ENCODE measurements at places on chromosomes 1 and 21.

- DNase-seq, result no peak
Observed at GRCh38 chr1:173191011-173191705, 16.0 kb downstream of the TNFSF4 start.

- no peak for DNase-seq
Observed at GRCh38 chr1:174008269-174008668, 13.9 kb downstream of the RC3H1 start.

GRCh38 chr21:44874497-44875315, 1.2 kb upstream of the PTTG1IP start:
- DNase-seq, result peak; percentile 55

DNA sequence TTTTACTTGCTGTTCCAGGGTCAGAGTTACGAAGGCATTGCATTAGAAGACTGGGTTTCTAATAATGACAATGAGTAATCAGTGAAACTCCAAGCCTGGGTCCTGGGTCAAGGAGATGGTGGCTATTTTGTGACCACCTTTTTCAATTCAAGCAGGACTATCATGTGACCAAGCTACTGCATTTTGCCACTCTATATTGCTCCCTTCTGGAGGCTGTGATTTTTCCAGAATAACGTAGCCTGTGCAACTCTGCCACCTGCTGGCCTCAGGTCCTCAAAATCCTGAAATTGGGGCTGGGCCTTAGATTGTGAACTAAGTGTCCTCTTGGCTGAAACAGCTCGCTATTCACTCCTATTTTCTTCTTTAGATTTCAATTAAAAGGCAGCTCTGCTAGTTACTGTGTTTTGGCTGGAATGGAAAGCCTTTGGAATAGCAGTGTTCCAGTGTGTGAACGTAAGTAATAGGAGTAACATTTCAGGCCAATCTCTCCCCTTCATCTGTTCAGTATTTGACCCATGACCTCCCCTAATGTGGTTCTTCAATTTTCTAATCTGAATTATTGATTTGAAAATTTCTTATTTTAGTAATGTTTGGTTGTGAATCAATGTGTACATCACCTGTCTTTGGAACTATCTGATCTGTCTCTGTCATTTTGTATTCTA, 52.9 kb upstream of the CD46 start:
- DNase-seq, result peak; percentile 17

DNA sequence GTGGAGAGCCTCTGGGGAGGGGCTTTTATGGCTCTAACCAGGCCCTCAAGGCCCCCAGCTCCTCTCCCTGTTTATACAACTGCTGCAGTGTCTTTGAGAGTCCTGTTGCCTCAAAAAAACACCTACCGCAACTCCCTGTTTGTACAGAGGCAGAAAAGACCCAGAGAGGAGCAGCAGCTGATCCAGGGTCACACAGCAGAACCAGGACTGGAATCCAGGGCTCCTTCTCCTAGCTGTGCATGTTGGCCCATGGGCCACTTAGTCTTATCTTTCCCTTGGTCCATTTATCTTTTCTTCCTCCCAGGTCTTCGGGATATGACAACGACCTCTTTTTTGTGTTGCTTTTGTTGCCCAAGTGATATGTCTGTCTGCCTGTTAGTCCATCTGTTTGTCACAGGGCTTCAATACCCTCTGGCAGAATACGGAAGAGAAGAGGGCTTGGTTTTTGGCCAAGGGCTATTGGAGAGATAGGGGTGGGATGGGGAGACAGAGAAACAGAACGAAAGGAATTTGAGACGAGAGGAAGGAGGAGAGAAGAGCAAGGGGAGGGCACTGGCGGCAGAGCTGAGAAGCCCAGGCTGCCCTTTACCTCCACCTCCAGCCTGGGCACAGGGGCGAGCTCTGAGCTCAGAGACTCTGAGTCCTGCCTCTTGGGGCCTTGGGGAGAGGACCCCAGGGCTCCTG, 33.5 kb upstream of the WASF2 start:
- DNase-seq, result no peak

DNA sequence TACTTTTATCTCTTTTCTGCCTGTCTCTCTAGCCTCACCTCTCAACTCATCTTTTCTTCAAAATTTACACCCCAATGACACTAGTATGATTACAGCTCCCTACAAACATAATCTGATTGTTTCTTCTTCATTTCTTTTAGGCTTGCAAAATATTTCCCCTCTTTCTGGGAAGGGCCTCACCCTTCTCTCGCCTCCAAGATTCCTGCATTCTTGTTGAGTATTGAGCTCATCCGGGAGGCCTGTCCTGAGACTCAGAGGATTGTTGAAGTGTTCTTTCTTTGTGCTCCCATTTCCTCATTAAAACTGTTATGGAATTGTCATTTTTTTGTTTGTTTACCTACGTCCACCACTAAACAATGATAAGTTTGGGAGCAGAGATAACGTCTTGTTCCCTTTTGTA, 99.1 kb upstream of the CHRM3 start:
- no peak for DNase-seq

- DNase-seq, result peak; percentile 62
Observed at GRCh38 chr1:111203681-111204200, 3.3 kb upstream of the DENND2D start.

All from DMS79 treated with DMSO at 0.1 percent for 48 hours (cell line).